NCI-H510A (cell line): ENCODE measurements at places on chromosomes 3 and 15.

DNA sequence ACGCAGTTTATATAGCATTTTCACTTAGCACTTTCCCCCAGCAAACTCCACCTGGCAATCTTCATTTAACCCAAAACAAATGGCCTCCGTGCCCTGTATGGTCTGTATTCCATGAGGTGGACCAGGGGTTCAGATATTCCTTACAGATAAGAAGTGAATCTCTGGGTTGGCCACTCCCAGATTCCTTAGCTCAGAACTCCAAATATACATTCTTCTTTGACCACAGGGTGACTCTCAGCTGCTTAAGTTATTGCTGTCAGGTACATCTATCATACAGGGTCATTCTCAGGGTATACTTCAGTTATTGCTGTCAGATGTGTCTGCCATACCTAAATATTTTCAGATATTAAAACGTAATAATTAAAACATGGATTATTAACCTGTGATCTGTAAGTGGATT, 229.8 kb downstream of the TBL1XR1 start:
- DNase-seq = no peak

- no peak for DNase-seq
These were observed 16.1 kb upstream of the TATDN2 start for GRCh38 chr3:10232137-10232536.

DNA sequence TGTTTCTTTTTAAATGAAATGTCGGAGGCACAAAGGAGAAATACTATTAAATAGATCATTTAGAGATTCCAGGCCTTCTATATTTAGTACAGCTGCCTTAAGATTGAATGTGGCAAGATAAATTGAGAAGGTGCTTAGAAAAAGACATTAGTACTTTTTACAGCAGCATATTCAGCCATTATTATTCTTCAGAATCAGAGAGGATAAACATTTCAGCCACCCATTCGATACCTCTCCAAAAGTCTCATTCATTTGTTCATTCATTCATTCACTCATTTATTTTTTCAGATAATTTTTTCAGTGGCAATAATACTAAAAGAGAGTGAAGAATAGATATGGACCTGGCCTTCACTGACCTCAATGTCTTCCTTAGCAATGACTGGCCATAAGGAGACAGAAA, 347.0 kb downstream of the GRM7 start:
- DNase-seq = no peak

DNA sequence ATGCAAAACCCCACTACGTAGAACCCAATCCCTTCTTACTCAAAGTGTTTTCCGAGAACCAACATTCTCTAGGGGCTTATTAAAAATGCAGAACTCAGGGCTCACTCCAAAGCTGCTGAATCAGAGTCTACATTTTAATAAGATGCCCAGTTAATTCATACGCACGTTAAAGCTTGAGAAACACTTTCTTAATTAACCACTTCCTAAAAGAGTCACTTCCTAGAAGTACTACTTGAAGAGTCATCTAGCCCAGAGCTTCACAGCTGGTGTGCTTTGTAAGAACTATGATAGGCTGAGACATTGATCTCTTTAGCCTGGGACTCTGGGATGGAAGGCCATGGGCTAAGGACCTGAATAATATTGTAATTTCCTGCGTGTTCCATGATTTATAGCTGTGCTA, 9.0 kb downstream of the COL6A5 start:
- DNase-seq = no peak

- no peak for DNase-seq
These were observed 98.0 kb upstream of the LIMD1 start for GRCh38 chr3:45496555-45496954.

GRCh38 chr3:122519693-122520092, 5.0 kb upstream of the KPNA1 start:
- DNase-seq = no peak

DNA sequence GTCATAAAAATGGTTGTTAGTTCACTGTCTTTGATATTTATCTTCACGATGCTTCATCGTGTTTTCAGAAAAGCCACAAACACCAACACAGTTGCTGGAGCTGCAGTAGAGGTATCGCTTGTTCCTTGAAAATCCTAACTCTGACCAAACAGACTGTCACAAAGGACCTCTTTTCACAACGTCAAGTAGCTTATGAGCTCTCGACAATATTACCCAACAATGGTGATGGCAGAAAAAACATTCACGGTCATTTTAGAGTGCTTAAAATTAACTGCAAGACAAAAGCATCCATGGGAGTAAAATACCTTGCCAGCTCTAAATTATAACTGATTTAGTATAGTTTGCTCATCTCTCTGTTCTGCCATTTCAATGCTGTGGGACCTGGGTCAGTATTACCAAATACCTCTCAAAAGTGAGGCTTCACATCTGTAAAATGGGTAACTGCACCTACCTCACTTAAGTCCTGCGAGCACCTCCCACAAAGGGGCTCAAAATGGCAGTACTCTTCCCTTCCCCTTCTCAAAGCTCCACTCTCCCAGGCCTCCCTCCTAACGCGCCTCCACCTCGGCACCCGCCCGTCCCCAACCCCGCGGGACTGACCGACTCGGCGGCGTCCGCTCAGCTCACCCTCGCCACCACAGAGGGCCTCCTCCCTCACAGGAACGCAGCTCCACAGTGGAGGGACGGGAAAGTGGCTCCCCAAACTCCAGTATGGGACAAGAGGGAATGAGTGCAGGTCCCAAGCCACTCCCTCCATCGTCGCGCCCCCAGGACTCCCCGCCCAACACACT, 546 bp downstream of the TRIM59 start:
- DNase-seq = peak; percentile 46

DNA sequence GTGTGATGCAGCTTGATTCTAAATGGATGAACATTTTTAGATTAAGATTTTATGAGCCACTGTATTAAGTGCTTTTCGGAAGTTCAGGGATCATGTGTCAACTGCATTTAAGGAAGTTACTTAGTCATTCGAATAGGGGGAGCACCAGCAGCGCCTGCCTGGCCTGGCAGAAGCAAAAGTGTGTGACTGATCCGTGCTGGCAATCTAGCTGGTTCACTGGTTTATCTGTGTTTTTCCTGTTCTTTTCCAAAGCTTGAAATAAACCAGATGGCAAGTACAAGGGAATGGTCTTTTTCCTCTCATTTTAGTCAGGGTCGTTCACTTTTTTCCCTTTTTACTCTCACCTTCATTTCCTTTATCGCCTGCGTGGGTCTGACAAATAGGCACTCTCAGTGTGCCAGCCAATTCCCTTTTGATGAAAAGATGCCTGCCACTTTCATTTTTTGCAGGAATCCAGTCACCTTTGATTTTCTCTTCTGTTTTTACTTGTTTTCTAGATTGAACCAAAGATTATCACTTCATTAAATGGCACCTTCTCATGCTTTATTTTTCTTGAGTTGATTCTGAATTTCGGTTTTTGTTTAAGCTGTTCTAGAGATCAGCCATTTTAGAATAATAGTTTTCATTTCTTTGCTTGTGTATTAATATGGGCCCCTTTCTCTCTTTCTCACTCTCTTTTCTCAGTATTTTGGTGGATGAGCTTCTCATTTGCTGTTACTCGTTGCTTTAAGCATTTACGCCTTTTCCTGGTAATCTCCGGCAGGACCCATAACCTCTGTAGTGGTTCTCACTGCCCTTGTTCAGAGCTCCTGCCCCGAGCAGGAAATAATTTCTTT, 2.8 kb downstream of the ABHD2 start:
- DNase-seq = no peak

DNA sequence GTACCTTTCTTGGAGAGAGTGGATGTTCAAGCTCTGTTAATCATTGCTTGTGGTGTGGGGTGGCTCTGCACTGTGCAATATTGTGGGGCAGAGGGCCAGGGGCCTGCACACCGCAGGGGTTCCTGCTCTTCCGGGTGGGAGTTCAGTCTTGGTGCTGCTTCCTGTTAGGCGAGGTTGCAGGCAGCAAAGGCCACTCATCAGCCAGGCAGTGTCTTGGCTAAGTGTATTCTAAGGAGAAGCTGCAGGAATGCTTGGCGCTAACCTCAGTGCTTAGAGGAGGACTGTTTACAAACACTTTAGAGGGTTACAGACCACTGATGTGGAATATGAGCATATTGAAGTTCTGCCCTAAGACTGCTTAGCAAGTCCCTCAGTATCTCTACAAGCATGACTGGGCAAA, 81.7 kb downstream of the CEP63 start:
- no peak for DNase-seq

GRCh38 chr15:36313736-36314280, 265.6 kb upstream of the CDIN1 start:
- DNase-seq = no peak

- DNase-seq = no peak
These were observed 86.1 kb downstream of the ADAMTS17 start for GRCh38 chr15:100255644-100256043.

- no peak for DNase-seq
These were observed 14.3 kb upstream of the P2RY12 start for GRCh38 chr3:151398895-151399294.

GRCh38 chr3:101685870-101686307, 629 bp downstream of the RPL24 start:
- DNase-seq = no peak

GRCh38 chr15:42135351-42135750, 21.1 kb downstream of the PLA2G4F start:
- DNase-seq = no peak

GRCh38 chr3:15815696-15816095, 17.9 kb upstream of the ANKRD28 start:
- no peak for DNase-seq

DNA sequence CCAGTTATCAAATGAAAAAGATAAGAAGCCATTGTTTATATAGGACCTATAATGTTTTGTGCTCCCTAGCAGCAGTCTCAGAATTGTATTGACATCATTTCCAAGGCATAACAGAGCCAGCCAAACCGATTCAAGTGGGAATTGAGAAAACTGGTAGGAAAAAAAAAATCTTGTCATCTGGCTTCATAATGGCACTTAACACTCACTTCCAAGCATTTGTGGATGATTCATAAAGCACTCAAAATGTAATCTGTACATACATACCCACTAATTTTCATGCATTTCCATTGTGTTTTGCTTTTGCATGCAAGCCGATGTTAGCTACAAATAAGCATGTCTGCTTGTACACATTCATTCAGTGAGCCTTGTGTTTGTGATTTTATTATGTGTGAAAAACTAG, 18.6 kb upstream of the TRPC1 start:
- no peak for DNase-seq

- DNase-seq = no peak
These were observed 63.3 kb upstream of the RGMA start for GRCh38 chr15:93152360-93152759.

DNA sequence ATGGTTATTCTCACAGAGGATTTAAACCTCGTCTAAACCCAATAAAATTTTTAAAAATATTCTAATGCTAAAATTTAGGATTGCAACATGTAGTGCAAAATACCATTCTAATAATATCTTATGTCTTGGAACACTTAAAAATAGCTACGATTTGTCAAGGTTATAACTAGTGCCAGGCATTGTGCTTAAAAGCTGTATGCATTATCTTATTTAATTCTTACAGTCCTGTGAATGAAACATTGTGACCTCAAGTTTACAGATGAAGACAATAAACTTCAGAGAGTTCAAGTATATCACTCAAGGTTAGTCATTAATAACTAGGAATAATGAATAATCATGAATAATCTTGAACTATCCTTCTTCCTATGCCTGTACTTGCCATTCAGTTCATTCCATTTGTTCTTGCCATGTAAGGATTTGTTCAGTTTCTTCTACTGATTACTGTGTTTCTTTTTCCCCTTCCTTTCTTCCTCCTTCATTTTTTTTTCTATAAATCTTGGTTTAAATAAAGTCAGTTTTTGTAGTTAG, 897.6 kb upstream of the NR2F2 start:
- DNase-seq = no peak

DNA sequence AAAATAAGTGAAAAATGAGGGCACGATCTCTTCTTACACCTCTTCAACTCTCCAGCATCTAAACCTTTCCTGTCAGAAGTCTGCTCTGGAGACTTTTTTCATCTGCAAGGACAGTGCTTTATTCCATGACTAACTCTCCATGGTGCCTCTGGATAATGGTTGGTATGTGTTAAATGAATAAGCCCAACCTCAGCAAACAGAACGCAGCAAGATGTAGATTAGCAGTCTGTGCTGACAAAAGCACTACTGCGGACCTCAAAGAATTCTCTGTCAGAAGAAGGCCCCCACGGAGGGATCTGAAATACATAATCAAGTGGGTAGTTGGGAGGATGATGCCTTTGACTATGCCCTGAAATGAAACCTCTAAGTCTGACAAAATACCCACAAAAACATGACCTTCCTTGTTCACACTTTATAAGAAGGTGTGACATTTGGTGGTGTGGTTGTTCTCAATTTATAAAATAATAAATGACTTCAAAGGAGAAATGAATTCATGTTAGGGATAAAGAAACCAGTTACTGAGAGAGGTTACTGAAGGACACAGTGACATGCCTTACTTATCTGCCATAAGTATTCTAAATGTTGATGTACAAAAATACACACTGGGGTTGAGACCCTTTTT, 43.2 kb upstream of the ADCY5 start:
- no peak for DNase-seq

GRCh38 chr3:150116196-150116595, 145.5 kb upstream of the PFN2 start:
- no peak for DNase-seq

DNA sequence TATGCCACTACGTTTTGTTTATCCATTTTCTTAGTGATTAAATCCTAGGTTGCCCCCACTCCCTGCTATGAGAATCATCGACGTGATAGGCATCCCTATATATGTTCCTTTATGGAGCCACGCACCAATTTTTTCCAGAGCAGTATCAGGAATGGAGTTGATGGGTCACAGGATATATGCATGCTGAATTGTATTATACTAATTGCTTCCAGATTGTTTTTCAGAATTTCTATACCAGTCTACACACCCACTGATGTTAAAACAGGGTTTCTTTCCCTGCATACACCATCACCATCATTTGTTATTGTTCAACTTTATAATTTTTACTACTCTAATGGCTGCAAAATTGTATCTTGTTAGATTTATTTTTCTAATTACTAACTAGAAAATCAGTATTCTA, 100.1 kb upstream of the MRPS22 start:
- no peak for DNase-seq
